Coronary artery (tissue), 2 donors: ENCODE measurements at places on chromosomes 1 and 21.
A peak's percentile ranks its signal among the peaks of the same experiment; 100 is the strongest.

GRCh38 chr1:59678493-59679228, 136.1 kb upstream of the HOOK1 start:
- DNase-seq, result no peak

- no peak for DNase-seq
Observed at GRCh38 chr1:184559117-184559713, 172.4 kb downstream of the C1orf21 start.

DNA sequence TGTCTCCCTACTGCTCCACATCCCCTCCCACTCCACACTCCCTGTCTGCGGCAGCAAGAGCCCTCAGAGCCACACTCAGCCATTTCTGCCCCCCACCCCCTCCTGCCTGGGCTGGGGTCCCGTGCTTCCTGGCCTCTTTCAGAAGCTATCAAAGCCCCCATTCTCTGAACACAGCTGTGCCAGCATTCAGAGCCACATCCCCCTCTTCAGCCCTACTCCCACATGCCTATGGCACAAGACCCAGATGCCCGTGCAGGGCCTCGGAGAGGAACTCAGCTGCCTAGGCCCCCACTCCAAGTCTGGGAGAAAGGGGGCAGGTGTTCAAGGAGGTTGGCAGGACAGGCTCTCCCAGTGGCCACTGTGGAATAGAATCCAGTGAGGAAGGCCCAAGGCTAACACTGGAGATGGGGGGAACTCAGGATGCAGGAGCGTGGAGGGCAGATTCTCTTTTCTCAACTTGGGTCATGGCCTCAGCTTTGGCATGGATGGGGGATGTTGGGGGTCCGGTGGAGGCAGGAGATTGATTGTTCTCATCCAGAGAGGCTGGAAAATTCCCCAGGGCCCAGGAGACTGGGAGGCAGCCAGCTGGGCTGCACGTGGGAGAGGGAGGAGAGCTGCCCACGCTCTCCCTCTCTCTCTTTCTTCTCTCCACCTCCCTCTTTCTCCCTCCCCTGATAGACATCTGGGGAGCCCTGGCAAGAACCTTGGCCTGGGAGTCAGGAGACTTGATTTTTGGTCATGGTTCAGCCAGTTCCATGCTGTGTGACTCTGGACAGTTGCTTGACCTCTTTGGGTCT, 3.5 kb upstream of the BCAN start:
- no peak for DNase-seq

- DNase-seq, result no peak
Observed at GRCh38 chr1:62875676-62876075, 91.7 kb downstream of the ATG4C start.

DNA sequence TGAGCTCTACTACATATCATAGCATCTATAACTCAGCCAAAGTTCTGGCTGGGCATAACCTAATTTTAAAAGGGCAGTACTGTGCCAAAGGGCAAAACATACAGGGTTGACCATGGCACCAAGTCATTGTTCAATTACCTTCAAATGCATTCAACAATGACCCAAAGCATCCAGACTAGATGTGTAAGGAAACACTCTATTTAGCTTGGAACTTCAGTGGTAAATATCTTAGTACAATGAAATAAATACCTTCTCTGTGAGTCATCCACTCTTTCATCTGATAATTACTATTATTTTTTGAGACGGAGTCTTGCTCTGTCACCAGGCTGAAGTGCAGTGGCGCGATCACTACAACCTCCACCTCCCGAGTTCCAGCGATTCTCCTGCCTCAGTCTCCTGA, 70.0 kb downstream of the NVL start:
- no peak for DNase-seq

GRCh38 chr1:214452152-214452784, 99.1 kb downstream of the PTPN14 start:
- DNase-seq, result no peak

- DNase-seq, result no peak
Observed at GRCh38 chr1:71196685-71197084, 115.8 kb upstream of the ZRANB2 start.

DNA sequence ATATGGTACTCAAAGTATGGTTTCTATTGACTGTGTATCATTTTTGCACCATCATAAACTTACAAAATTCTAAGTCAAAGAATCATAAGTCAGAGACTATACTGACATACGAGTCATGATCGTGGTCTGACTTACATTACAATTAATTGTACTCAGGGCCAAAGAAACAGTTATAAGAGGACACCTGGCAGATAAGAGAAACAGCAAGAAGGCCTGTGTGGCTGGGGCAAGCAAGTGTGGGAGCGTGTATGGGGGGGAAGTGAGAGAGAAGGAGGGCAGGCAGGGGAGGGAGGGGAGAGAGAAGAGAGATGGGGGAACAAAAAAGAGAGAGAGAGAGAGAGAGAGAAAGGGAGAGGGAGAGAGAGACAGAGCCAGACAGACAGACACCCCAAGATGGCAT, 70.9 kb downstream of the RERE start:
- DNase-seq, result no peak

- DNase-seq, result no peak
Observed at GRCh38 chr1:64135462-64136223, 67.8 kb upstream of the UBE2U start.

- no peak for DNase-seq
Observed at GRCh38 chr1:43711049-43711448, 3.7 kb downstream of the ST3GAL3 start.

DNA sequence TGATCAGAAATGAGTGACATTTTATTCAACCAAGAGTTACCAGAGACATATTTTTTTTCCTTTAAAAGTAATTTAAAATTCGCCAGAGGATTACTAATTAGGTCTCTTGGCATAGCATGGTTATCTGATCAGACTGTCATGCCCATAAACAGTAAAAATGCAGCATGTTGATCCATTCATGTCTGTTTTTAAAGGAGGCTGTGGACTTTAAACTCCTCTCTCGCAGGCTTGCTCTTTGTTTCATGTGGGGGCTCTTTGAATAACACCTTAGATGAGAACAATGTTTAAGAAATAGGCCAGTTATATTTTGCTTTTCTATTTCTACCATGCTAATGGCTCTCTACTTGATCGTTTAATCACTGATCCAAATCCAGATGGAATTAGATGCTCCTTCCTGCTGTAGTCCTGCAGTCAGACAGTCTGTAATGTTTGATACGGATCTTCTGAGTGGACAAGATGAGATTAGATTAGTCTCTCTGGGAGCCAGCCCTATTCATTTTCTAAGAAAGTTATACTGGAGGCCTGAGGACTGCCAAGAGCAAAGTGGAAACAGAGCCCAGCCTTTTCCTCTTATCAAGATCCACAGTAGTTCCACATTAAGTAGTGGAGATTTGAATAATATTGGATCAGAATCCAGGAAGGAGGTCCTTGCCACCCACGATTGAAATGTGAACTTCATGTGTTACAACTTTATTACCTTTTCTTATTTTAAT, 197.4 kb downstream of the HS2ST1 start:
- no peak for DNase-seq

DNA sequence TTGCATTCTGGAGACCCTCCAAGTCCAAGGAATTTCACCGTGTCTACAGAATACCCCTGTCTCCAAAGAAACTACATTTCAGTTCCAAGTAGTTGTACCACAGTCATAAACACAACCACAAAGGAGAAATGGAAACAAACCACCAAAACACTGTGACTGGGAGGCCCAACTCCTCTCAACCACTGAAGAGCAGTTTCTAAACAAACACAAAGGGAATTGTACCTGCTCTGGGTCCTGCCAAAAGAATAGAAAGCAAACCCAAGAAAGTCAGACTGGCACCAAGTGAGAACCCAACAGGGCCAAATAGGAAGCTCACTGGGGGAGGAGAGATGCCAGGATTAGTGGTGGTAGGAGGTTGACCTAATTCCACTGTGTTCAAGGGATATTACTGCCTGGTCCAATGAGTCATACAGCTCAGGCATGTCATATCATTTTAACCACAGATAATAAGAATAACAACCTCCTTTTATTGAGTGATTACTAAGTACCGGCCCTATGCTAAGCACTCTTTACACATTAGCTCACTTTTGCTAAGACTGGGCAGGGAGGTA, 123.9 kb upstream of the PPP2R5A start:
- no peak for DNase-seq

- no peak for DNase-seq
Observed at GRCh38 chr21:31720330-31720729, 11.6 kb downstream of the SCAF4 start.

DNA sequence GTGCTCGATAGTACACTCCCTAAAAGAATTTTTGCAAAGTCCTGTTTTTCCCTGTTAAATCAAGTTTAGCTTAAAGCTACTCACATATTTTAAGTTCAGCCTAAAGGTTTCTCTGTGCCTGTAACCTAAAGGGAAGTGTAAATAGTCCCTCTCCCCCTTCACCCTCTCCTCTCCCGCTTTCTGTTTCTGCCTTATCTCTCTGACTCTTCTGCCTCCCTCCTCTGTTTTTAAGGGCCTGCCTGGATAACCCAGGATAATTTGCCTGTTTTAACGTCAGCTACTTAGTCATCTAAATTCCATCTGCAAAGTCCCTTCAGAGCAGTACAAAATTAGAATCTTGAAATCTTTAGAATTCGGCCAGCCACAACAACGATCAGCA, 92.6 kb downstream of the NID1 start:
- no peak for DNase-seq

DNA sequence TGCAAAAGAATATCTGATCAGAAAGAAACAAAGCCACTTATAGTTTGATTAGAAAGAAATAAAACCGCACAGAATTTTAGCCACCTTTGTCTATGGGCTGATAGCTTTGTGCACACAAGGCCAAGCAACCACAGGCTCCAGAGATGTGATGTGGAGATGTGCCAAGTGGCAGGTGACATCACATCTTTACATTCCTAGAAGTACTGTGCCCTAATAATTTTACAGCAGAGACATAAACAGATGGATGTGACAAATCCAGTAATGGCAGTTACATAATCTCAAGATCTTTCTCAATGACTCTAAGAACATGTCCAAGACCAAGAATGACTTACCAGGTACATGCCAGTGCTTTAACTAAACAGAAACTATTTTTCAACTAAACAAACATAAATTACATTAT, 159.5 kb downstream of the LTN1 start:
- DNase-seq, result no peak

- DNase-seq, result no peak
Observed at GRCh38 chr1:175183586-175183985, 9.0 kb downstream of the KIAA0040 start.

DNA sequence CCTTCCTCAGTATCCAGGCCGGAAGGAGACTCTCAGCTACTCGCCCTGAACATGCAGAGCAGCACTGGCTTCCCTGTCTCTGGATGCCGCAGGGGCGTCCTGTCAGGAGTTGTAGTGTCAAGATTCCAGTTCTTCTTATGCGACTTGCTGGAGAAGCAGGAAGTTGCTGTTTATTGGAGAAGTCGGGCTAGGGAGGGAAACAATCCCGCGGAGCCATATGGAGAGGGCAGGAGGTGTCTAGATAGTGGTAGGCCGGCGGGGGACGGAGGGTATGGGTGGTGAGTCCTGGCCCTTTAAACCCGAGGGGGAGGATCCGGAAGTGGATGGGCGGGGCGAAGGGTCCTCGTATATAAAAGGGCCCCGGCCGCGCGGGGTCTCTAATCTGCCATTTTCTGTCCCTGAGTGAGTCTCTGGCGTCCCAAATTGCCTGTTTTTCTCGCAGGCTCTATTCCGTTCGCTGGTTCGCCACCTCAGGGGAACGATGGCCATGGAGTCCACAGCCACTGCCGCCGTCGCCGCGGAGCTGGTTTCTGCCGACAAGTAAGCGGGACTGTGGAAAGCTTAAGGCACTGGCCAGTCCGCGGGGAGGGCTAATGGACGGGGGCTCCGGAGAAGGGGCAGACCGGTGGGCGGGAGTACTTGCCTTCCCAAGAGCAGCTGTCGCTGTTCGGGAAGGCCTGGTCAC, at the start of gene NASP:
Gene NASP, plus strand, starts transcription at position 376 of the 685 bp plus-strand sequence. Its CDS starts 106 bp downstream, at position 482.
- peak; percentile 93 for DNase-seq

GRCh38 chr1:110114784-110115183, 2.5 kb downstream of the UBL4B start:
- no peak for DNase-seq

DNA sequence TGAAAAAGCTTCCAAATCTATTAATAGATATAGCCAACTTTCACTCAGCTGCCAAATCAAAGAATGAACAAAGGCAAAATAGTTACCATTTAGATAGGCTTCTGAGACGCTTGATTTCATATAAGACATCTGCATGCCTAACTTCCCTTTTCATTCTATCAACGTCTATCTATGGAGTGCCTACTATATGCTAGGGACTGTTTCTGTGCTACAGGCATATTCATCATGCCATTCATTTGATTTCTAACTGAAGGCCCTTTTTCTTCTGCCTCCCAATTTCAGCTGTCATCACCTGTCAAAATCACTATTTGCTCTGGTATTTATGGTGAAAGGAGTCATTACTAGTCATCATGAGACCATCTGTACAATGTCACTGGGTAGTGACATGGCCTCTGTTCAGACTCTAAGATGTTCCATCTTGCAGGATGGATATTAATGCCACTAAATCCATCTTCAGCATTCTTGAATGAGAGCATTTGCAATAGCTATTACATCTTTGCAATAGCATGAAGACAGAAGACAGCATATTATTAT, 4.3 kb upstream of the KRTAP13-1 start:
- no peak for DNase-seq

GRCh38 chr1:64538389-64538788, 68.5 kb downstream of the CACHD1 start:
- DNase-seq, result no peak

DNA sequence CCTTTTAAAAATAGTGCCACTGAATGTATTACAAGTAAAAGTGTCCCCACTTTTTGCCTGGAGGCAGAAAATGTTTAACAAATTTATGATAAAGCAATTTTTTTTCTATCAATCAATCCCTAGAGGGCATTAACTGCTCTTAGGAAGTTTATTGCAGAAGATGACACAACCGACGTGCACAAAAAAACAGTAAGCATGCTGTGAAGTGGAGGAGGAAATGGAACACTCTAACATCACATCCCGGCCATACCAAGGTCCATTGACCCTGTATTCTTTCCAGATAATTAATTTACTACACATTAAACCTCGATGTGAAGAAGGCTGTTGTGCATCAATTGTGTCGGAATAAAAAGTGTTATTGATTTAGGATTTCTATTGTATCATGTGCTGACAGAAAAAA, 264.9 kb upstream of the NR5A2 start:
- DNase-seq, result no peak

DNA sequence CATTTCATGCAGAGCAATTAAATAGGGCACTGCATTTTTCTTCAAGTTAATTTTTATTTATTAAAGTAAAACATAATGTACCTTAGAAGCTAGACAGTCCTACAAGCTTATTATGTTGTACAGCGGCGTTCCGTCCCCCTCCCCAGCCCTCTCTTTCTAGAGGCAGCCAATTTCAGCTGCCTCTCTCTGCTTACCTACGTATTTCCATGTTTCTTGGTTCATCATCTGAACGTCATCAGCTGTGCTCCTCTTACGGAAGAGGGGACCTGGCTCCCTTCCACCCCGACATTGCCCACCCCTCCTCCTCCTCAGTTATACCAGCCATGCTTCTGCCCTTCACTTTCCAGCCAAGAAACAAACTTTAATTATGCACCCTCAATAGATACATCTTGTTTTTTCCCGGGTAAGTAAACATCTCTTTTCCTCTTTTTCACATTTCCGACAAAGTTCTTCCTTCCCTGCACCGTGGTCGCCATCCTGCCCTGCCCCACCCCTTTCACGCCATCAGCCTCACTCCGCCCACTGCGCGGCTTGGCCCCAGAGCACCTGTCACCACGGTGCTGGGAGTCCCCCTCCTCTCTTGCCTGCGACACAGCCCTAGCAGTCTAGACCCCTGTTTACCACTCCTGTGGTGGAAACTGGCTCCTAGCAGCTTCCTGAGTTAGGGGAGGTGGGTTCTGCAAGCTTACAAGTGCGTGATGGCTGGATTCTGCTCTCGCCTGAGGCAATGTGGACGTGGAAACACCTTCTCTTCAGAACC, 57.9 kb downstream of the SLC37A1 start:
- no peak for DNase-seq
